Vagina (tissue), 2 donors: ENCODE measurements at places on chromosomes 3 and 15. TPM values are rescaled to one million over a fixed set of nuclear protein-coding genes. Genes with fewer than 3 reads are reported as not detected.

Gene HHATL
- not detected for total RNA-seq

Gene POTEB
- not detected for total RNA-seq

Gene ATP13A5
- total RNA-seq = not detected

Gene ZBED2
- total RNA-seq = 4.9 TPM

Gene LNP1
- total RNA-seq = 4.4 TPM

Gene MEX3B
- 5.2 TPM for total RNA-seq

Gene MAP3K13
- 8.3 TPM for total RNA-seq

Gene NLGN1
- total RNA-seq = 4.7 TPM

Gene DLEC1
- 0.25 TPM for total RNA-seq

Gene FOXB1
- not detected for total RNA-seq

Gene AP3B2
- total RNA-seq = 3.7 TPM

Gene GOLGA8M
- 10.8 TPM for total RNA-seq

Gene KIF15
- total RNA-seq = 2.2 TPM

Gene MNS1
- 2.9 TPM for total RNA-seq

Gene TSC22D2
- 35.6 TPM for total RNA-seq

Gene CYP19A1
- total RNA-seq = 8.8 TPM

Gene STAC
- 3.9 TPM for total RNA-seq

Gene SRGAP3
- 20.6 TPM for total RNA-seq

Gene DOCK3
- 0.98 TPM for total RNA-seq

Gene WNT7A
- total RNA-seq = not detected

Gene P3H2
- total RNA-seq = 41.7 TPM

Gene ALG1L2
- total RNA-seq = not detected

Gene MAGEL2
- total RNA-seq = 2.0 TPM

Gene CCDC12
- total RNA-seq = 55.5 TPM

Gene LINGO1
- 4.7 TPM for total RNA-seq

Gene CIDEC
- total RNA-seq = 51.3 TPM

Gene CASR
- total RNA-seq = not detected

Gene IGSF10
- 0.49 TPM for total RNA-seq

Gene CPN2
- not detected for total RNA-seq

Gene P2RY13
- 0.98 TPM for total RNA-seq

Gene SLC38A3
- 2.0 TPM for total RNA-seq

Gene DUOXA1
- total RNA-seq = 66.5 TPM

Gene UQCC5
- 1.2 TPM for total RNA-seq

Gene FAM107A
- total RNA-seq = 88.6 TPM

Gene CACNA1D
- 0.74 TPM for total RNA-seq

Gene RASL12
- 85.7 TPM for total RNA-seq

Gene PPP1R14D
- total RNA-seq = not detected

Gene TLR9
- total RNA-seq = not detected

Gene SLC28A1
- total RNA-seq = not detected

Gene ITIH1
- 0.98 TPM for total RNA-seq

Gene GOLGA8G
- total RNA-seq = not detected

Gene ACTC1
- 15.0 TPM for total RNA-seq

Gene CEP63
- 12.5 TPM for total RNA-seq

Gene GASK1A
- 10.6 TPM for total RNA-seq

Gene SHC4
- total RNA-seq = 0.25 TPM

Gene ESYT3
- total RNA-seq = 2.0 TPM

Gene EXD1
- total RNA-seq = not detected

Gene CLDN1
- total RNA-seq = 48.6 TPM

Gene MED12L
- total RNA-seq = 1.7 TPM

Gene ST3GAL6
- total RNA-seq = 1.7 TPM

Gene CTXN2
- not detected for total RNA-seq

Gene UBXN7
- 29.5 TPM for total RNA-seq

Gene ALDH1A2
- 22.1 TPM for total RNA-seq

Gene FBXL22
- 10.1 TPM for total RNA-seq

Gene REC114
- total RNA-seq = not detected
